ENCODE measurements at places on chromosomes 13 and 19.

DNA sequence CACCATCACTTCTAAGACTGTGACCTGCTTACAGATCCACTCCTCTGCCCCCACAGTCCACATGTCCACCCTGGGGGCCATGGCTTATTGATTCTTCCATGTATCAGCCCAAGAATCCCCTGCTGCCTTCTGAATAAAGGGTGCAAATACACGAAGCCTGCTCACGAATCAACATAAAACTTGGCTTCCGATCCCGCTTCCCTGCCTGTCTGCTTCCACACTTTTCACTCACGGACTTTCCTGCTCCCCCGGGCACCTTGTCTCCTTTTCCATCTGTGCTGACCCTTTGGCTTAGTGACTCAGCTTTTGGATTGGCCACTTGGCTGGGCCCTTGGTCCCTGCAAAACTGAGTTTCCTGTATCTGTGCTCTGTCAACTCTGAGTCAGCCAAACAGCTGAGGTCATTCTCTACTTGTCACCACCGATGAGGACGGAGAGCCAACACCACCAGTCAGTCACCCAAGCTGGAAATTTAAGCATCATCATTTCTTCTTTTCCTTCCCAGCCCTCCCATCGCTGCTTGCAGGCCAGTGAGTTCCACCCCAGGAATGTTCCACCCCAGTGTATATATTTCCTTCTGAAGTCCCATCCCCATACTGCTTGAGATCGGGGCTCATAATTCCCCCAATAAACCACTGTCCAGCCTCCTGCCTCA lies 11.4 kb upstream of the USP12 start:
- DNase-seq, result no peak

DNA sequence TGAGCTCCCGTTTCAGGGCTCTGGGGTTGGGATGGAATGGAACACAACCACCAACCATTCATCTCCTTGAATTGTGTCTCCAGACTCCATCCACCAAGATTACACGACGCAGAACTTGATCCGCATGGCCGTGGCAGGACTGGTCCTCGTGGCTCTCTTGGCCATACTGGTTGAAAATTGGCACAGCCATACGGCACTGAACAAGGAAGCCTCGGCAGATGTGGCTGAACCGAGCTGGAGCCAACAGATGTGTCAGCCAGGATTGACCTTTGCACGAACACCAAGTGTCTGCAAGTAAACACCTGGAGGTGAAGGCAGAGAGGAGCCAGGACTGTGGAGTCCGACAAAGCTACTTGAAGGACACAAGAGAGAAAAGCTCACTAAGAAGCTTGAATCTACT lies 15.5 kb downstream of the FCAR start:
- no peak for DNase-seq

- DNase-seq, result no peak
Measured at GRCh38 chr13:79660361-79660760, 179.4 kb downstream of the NDFIP2 start.

DNA sequence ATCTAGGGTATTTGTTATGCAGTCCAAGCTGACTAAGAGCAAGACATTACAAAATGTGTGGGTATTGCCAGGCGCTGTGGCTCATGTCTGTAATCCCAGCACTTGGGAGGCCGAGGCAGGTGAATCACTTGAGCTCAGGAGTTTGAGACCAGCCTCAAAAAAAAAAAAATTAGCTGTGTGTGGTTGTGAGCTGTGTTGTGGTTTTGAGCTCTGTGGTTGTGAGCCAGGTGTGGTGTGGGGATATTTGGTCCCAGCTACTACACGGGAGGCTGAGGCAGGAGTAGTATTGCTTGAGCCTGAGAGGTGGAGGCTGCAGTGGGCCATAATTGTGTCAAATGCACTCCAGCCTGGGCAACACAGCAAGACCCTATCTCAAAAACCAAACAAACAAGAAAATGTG lies 5.6 kb upstream of the KEAP1 start:
- peak; percentile 31 for DNase-seq

GRCh38 chr19:2273356-2274184 lies 8.4 kb downstream of the PEAK3 start:
- peak; percentile 66 for DNase-seq

DNA sequence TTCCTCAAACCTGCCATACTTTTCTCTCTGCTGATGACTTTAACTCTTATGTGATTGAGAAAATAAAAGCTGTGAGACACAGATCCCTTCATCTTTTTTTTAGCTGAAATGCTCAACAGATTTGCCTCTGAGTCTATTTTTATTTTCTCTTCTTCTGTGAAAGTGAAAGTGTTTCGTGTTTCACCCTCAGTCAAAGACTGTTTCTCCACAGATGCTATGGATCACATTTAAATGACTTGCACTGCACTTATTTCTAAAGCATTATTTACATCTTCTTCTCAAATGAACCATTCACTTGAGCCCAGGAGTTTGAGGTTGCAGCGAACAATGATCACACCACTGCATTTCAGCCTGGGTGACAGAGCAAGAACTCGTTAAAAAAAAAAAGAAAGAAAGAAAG lies 890.1 kb upstream of the PCDH20 start:
- no peak for DNase-seq

DNA sequence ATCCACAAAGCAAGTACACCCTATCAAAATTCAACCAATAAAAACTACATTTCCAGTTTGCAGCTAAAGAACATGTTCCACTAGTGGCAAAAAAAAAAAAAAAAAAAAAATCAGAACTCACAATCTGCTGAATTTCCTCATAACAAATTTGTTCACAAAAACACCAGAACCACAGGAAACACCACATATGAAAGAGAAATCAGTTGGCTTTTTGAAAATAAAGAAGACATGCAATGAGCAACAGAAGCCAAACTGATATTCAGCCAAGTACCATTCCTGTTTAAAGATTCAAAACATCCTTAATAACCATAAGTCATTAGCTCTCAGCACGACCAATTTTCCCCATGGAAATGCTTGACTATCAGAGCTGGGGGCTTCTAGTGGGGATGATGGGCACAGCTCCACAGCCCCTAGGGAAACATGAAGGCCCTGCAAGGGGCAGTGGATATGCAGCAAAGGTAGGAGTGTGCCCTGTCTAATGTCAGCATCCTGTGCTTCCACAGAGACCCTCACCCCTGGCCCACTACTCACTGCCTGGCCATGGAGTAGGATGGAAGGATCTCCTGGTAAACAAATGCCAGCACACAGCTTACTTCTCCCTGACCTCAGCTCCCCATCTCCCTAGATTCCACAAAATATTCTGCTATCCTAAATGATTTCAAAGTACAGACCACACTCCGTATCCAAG lies 74.0 kb upstream of the DOCK9 start:
- no peak for DNase-seq

GRCh38 chr19:11473725-11474124 lies 7.1 kb downstream of the ELAVL3 start:
- DNase-seq, result no peak

GRCh38 chr13:71082631-71083030 lies 784.4 kb downstream of the DACH1 start:
- no peak for DNase-seq

- no peak for DNase-seq
Measured at GRCh38 chr19:52297601-52298364, 814 bp downstream of the ZNF480 start.

GRCh38 chr13:112066624-112067004 lies 335 bp upstream of the SOX1 start:
- DNase-seq, result peak; percentile 21

GRCh38 chr19:40718774-40719391 lies 2.0 kb downstream of the ITPKC start:
- DNase-seq, result no peak

- no peak for DNase-seq
Measured at GRCh38 chr13:110560601-110561343, 750 bp downstream of the RAB20 start.

GRCh38 chr13:104817271-104817670 lies 1718.2 kb downstream of the EFNB2 start:
- no peak for DNase-seq

- DNase-seq, result no peak
Measured at GRCh38 chr19:42267644-42268141, 1.4 kb upstream of the CIC start.

DNA sequence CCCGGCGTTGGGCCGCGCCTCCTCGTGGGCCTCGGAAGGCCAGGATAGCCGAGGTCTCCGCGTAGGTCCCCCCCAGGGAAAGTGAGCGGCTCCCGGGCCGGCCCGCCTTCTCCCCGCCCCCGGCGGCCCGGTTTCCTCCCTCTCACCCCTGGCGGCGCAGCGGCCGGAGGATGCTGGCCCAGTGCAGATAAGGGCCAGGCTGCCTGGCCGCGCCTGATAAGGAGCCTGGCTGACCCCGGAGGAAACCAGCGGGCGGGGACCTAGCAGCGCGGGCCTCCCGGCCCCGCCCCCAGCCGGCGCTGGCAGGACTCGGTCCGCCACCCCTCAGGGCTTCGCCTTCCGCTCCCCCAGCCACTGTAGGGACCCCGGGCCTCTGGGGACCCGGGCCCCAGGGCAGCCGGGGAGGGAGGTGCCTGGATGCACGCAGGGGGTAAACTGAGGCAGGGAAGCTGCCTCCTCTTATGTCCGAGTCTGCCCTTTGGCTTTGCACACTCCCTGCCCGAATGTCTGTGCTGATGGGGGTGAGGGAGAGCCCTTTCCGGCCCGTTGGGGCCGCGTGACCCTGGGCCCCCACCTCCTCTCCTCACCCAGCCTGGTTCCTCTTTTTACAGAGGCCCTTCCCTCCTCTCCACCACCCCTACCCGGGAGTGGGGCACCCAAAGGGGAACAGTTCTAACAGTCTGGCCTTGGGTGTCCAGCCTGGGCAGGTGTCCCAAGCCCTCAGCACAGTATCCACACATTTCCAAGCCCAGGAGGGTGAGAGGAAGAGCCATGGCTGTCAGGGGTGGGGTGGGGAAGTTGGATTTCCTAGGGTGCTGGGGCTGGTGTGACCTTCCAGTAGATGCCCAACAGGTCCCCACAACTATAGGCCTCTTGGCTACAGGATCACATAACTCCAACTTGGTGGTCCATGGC lies at the start of gene LYL1:
Gene LYL1, minus strand, starts transcription at position 193 of the 915 bp plus-strand sequence. CDS start 1,687 bp downstream, outside the sequence.
- DNase-seq, result no peak

DNA sequence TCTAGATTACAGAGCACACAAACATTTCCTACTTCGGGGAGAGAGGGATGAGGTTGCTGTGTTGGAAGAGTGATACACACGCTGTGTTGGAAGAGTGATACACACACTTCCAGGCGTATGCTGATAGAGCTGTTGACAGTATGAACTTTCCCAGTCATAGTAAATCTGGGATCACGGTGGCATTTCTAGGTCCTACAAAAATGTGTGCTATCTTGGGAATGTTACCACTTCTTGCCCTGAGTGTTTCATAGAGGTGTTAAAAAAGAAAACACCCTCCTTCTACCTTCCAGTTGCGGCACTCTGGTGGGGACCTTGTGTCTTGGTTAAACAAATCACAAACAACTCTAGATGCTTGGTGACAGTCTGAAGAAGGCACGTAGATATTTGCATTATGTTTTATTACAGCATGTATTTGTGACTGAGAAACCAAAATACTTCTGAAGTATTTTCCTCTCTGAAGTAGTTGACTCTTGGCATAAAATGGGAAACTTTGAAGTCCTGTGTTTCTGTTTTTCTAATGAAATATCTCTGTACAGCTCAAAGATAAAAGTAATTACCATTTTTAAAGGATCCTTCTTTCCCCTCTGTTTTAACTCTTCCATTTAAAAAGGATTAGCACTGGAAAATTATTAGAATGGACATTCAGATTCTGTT lies 52.5 kb downstream of the ARHGAP35 start:
- DNase-seq, result no peak

GRCh38 chr13:109945206-109945960 lies 159.0 kb upstream of the IRS2 start:
- no peak for DNase-seq

GRCh38 chr13:39682788-39683187 lies 27.3 kb downstream of the COG6 start:
- no peak for DNase-seq

- DNase-seq, result peak; percentile 76
Measured at GRCh38 chr19:40466219-40466984, 399 bp upstream of the SPTBN4 start.

DNA sequence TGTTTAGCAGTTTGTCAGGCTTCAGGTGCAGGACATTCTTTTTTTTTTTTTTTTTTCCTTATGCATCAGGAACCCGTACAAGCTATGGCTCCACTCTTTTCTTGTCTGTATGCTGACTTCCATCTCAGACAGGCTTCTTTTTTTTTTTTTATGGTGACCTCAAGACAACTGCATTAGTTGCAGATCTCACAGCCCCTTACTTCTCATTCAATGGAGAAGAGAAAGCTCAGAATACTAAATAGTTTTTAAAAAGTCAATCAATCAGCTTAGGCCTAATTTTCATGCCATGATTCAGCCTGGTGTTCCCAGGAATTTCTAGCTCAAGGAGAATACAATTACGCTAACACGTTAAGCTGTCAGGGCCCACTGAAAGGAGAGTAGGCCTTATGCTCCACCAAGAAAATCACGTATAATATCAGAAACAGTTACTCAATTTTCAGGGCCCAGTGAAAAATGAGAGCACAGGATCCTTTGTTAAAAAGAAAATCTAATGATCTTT lies 1596.0 kb upstream of the MIR17HG start:
- no peak for DNase-seq

- DNase-seq, result no peak
Measured at GRCh38 chr13:49739498-49740187, 48.4 kb upstream of the EBPL start.

GRCh38 chr13:84265257-84265764 lies 383.0 kb upstream of the SLITRK1 start:
- no peak for DNase-seq

GRCh38 chr19:15897738-15898276 lies at the start of gene CYP4F2:
Gene CYP4F2, minus strand, starts transcription at chr19:15898074. Its CDS starts 463 bp downstream, at chr19:15897611.
- no peak for DNase-seq

GRCh38 chr13:103007427-103007762 lies 58.8 kb downstream of the SLC10A2 start:
- no peak for DNase-seq

DNA sequence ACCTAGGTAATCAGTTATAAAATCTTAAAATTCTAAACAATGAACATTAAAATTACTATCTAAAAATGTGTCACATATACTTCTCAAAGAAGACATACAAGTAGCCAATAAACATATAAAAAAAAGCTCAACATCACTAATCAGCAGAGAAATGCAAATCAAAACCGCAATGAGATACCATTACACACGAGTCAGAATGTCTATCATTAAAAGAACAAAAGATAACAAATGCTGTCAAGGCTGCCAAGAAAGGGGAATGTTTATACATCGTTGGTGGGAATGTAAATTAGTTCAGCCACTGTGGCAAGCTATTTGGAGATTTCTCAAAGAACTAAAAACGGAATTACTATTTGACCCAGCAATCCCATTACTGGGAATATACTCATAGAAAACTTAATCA lies 310.3 kb upstream of the EDNRB start:
- no peak for DNase-seq
